ENCODE measurements at places on chromosomes 5 and 9.

GRCh38 chr9:111969061-111969460 lies 72.4 kb downstream of the UGCG start:
- DNase-seq: no peak
- H3K27ac ChIP-seq: no peak overlapping the region
- H3K4me1 ChIP-seq: no peaks in the 10 kb centered on the region
- no peaks in the 10 kb centered on the region for H3K36me3 ChIP-seq
- no peak overlapping the region for H3K4me3 ChIP-seq
- H3K27me3 ChIP-seq: no peaks in the 10 kb centered on the region

DNA sequence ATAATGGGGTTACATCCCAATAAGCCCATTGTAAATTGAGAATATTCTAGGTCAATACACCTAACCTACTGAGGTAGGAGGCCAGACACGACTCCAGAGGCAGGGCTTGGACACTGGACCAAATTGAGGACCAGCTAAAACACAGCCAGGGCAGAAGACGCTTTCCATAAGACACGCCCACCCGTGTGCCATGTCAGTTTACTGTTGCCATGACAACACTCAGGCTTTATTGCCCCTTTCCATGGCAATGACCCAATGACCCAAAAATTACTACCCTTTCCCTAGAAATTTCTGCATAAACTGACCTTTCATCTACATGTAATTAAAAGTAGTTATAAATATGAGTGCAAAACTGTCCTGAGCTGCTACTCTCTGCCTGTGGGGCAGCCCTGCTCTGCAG lies 31.5 kb downstream of the SLC22A4 start:
- H3K4me1 ChIP-seq: no peaks in the 10 kb centered on the region
- H3K27ac ChIP-seq: no peak overlapping the region
- H3K36me3 ChIP-seq: no peaks in the 10 kb centered on the region
- DNase-seq: no peak

GRCh38 chr5:6544561-6544935 lies 88.3 kb downstream of the NSUN2 start:
- no peaks in the 10 kb centered on the region for H3K4me1 ChIP-seq
- no peaks in the 10 kb centered on the region for H3K27me3 ChIP-seq
- no peak overlapping the region for H3K27ac ChIP-seq
- DNase-seq: no peak

DNA sequence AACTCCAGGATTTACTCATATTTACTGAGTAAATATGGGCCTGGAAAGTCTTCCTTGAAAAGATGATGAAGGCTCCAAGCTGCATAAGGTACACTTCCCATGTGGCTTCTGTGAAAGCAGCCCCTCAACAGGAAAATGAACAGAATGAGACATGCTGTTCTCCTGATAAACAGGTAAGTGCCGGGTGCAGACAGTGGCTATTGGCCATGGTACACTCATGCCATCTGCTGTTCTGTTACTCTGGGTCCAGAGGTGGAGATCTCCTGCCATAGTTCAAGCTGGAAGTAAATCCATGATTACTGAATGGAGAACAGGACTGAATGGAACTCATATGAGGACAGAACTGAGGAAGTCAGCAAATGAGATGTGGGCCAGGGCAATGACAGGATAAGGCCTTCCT lies 103.6 kb downstream of the SLIT3 start:
- no peak overlapping the region for H3K4me3 ChIP-seq
- H3K36me3 ChIP-seq: no peaks in the 10 kb centered on the region
- no peaks in the 10 kb centered on the region for H3K4me1 ChIP-seq
- no peaks in the 10 kb centered on the region for H3K27me3 ChIP-seq
- no peak overlapping the region for H3K27ac ChIP-seq

GRCh38 chr5:10599862-10600284 lies 36.0 kb downstream of the ANKRD33B start:
- no peak overlapping the region for H3K4me3 ChIP-seq
- H3K4me1 ChIP-seq: peaks cover 29% of the 10 kb centered on the region
- DNase-seq: no peak
- no peaks in the 10 kb centered on the region for H3K27me3 ChIP-seq
- no peaks in the 10 kb centered on the region for H3K36me3 ChIP-seq
- H3K27ac ChIP-seq: no peak overlapping the region

GRCh38 chr5:137822158-137822764 lies 45.4 kb upstream of the MYOT start:
- H3K4me3 ChIP-seq: no peak overlapping the region
- DNase-seq: no peak
- H3K4me1 ChIP-seq: no peaks in the 10 kb centered on the region
- H3K36me3 ChIP-seq: no peaks in the 10 kb centered on the region
- no peak overlapping the region for H3K27ac ChIP-seq

DNA sequence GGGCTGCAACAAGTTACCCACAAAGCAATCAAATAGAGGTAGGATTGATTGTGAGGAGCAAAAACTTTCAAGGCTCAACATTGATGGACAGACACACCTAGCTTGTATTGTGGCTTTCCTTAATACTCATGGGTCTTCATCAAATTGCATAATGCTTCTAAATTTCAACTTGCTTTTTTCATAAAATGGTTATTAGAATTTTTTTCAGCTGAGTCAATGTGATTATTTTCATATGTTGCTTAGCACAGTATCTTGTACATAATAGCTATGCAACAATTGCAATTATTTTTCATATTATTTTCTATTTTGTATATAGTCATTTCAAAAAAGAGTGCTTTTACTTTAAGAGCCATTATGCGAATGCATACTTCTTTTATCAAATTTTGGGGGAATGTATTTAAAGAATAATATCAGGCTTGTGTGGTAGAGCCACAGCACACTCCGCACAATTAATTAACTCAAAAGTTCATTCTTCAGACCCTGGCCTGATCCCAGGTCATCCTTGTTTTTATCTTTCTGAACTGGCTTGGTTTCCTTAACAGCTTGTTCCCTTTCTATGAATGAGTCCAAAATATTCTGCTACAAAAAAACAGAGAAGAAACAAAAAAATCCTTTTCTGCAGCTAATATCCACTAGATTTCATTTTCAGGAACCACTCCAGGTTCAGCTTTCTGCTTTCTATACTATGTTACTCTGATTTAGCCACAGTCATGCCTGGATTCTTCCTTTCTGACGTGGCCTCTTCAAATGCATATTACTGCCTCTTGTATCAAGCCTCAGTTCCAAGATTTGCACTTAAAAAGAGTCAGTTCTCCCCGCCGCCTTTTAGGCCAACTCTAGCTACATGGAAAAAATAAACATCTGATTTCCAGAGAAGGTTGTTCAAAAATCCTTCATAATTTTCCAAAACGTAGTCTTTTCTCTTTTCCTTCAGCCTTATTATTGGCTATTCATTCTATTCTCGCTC lies 45.3 kb upstream of the CDH9 start:
- H3K4me1 ChIP-seq: no peaks in the 10 kb centered on the region
- no peak overlapping the region for H3K27ac ChIP-seq
- H3K4me3 ChIP-seq: no peak overlapping the region
- no peak for DNase-seq
- H3K36me3 ChIP-seq: no peaks in the 10 kb centered on the region

GRCh38 chr9:935348-935965 lies 41.0 kb upstream of the DMRT3 start:
- H3K27me3 ChIP-seq: no peaks in the 10 kb centered on the region
- H3K4me3 ChIP-seq: no peak overlapping the region
- no peaks in the 10 kb centered on the region for H3K4me1 ChIP-seq
- DNase-seq: no peak

DNA sequence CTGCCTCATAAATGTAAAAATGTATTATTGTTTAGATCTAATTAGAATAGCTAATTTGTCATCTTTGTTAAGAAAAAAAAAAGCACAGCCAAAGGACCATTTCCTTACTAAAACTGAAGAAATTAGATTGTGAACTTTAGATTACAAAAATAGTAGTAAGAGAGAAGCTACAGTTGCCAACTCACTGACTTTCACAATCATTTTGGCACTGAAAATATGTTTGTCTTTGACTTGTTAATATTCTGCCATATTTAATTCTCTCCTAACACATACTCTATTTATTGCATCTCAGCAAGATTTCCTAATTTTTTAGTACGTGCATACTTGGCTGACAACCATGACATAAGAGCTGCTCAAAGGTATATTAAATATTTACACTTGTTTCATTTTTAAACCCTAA lies 297.1 kb downstream of the TUSC1 start:
- DNase-seq: no peak
- H3K36me3 ChIP-seq: no peaks in the 10 kb centered on the region
- H3K27me3 ChIP-seq: no peaks in the 10 kb centered on the region
- H3K27ac ChIP-seq: no peak overlapping the region
- H3K4me3 ChIP-seq: no peak overlapping the region
- H3K4me1 ChIP-seq: no peaks in the 10 kb centered on the region

- H3K27ac ChIP-seq: no peak overlapping the region
- no peaks in the 10 kb centered on the region for H3K4me1 ChIP-seq
- H3K36me3 ChIP-seq: no peaks in the 10 kb centered on the region
Measured at GRCh38 chr9:18499980-18500379, 26.0 kb downstream of the ADAMTSL1 start.

DNA sequence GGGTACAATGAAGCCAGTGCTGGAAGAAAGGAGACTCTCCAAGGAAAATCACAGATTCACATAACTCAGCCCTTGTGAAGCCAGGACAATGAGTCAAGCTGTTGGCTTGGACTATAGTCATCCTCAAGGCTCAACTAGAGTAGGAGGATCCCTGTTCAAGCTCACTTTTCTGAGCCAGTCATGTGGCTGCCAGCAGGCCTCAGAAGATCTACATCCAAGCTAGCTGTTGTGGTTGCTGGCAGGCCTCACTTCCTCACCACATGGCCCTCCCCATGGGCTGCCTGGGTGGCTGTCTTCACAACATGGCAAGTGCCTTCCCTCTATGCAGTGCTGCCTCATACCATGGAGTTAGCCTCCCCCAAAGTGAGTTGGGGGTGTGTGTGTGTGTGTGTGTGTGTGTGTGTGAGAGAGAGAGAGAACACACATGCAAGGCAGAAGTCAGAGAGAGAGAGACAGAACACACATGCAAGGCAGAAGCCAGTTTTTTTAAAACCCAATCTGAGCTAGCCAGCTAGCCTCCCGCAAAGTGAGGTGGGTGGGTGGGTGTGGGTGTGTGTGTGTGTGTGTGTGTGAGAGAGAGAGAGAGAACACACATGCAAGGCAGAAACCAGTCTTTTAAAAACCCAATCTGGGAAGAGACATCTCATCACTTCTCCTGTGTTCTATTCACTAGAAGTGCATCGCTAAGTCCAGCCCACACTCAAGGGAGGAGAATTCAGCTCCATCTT lies 17.1 kb downstream of the SCAI start:
- H3K27me3 ChIP-seq: no peaks in the 10 kb centered on the region
- H3K27ac ChIP-seq: no peak overlapping the region
- H3K4me3 ChIP-seq: no peak overlapping the region
- DNase-seq: peak; percentile 86
- no peaks in the 10 kb centered on the region for H3K36me3 ChIP-seq
- peaks cover 24% of the 10 kb centered on the region for H3K4me1 ChIP-seq

- no peak overlapping the region for H3K4me3 ChIP-seq
- no peak for DNase-seq
- peaks cover 16% of the 10 kb centered on the region for H3K36me3 ChIP-seq
- H3K27me3 ChIP-seq: no peaks in the 10 kb centered on the region
Measured at GRCh38 chr5:132561601-132562000, 4.8 kb downstream of the RAD50 start.

- no peak overlapping the region for H3K27ac ChIP-seq
- DNase-seq: no peak
- H3K4me1 ChIP-seq: no peaks in the 10 kb centered on the region
- H3K4me3 ChIP-seq: no peak overlapping the region
Measured at GRCh38 chr5:164627021-164627420, 1121.6 kb downstream of the MAT2B start.

- no peaks in the 10 kb centered on the region for H3K4me1 ChIP-seq
- H3K27me3 ChIP-seq: no peaks in the 10 kb centered on the region
- H3K4me3 ChIP-seq: no peak overlapping the region
- no peak for DNase-seq
Measured at GRCh38 chr5:38816083-38817030, 29.5 kb upstream of the OSMR start.

- no peak overlapping the region for H3K27ac ChIP-seq
- no peak overlapping the region for H3K4me3 ChIP-seq
- H3K4me1 ChIP-seq: no peaks in the 10 kb centered on the region
- H3K27me3 ChIP-seq: no peaks in the 10 kb centered on the region
Measured at GRCh38 chr5:89878140-89879132, 531.1 kb downstream of the CETN3 start.

- H3K27me3 ChIP-seq: no peaks in the 10 kb centered on the region
- H3K36me3 ChIP-seq: no peaks in the 10 kb centered on the region
- no peak for DNase-seq
- no peak overlapping the region for H3K4me3 ChIP-seq
Measured at GRCh38 chr5:154593796-154594195, 115.8 kb upstream of the HAND1 start.

DNA sequence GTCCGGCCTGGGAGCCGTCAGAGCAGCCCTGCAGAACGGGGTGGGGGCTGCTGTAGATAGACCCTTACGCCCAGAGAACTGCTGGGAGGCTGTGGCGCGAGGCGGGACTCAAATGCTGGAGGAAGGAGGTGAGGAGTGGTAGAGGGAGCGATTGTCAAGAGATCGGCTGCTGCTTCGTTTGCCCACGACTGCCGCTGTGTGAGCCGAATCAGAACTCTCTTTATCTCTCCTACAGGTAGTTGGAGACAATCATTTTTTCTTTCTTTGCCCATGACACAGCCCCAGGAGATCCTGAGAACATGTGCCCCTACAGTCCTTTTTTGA lies 456 bp downstream of the ZNF79 start:
- peak overlapping the region; percentile 80 for H3K27ac ChIP-seq
- peaks cover under 1% of the 10 kb centered on the region for H3K36me3 ChIP-seq
- no peaks in the 10 kb centered on the region for H3K27me3 ChIP-seq
- DNase-seq: no peak

DNA sequence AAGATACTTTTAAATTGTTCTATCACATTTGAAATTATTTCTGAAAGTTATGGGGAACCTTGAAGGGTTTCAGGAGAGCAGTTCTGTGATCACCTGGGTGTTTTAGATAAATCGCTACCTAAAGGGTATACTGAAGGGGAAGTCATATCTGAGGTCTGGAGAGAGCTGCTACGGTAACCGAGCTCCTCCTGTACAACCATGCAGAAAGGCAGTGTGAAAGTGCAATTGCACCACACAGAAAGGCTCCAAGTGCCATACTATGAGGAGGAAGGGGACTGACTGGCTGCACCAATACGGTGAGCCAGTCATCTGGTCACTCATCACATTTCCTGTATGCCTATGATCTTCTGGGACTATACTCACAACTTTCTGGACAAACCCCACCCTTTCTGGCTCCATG lies 241.4 kb upstream of the SLC24A2 start:
- no peak overlapping the region for H3K4me3 ChIP-seq
- H3K27me3 ChIP-seq: no peaks in the 10 kb centered on the region
- H3K36me3 ChIP-seq: no peaks in the 10 kb centered on the region
- H3K4me1 ChIP-seq: no peaks in the 10 kb centered on the region

GRCh38 chr5:821504-821903 lies 29.3 kb downstream of the ZDHHC11 start:
- no peak overlapping the region for H3K27ac ChIP-seq
- H3K36me3 ChIP-seq: no peaks in the 10 kb centered on the region
- H3K4me3 ChIP-seq: no peak overlapping the region
- no peaks in the 10 kb centered on the region for H3K27me3 ChIP-seq

DNA sequence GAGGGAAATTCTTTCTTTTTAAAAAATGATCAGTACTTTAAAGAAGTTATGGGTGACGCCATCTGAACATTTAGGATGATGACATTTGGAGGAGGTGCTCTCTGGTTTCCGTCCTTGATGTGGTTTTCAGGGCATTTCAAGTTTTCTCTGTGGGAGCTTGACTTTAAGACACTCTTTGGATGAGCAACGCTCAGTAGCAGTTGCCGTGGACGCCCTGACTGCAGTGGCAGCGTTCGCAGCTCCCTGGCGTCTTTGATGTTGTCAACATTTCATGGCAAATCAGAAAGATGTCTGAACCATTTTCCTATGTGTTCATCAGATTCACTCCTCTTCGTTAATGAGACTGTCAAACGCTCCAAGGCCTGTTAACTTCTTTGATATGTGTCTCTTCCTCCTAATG lies 86.1 kb downstream of the ZNF354C start:
- no peaks in the 10 kb centered on the region for H3K36me3 ChIP-seq
- H3K4me1 ChIP-seq: peaks cover 6% of the 10 kb centered on the region
- no peaks in the 10 kb centered on the region for H3K27me3 ChIP-seq
- H3K4me3 ChIP-seq: no peak overlapping the region
- peak; percentile 23 for DNase-seq
- H3K27ac ChIP-seq: no peak overlapping the region

Measured in CD4-positive, alpha-beta memory T cell (primary cell).